Endodermal cell (in vitro differentiated cells): ENCODE measurements at places on chromosomes 16 and 17. TPM values are rescaled to one million over a fixed set of nuclear protein-coding genes. Genes with fewer than 3 reads are reported as not detected.

DNA sequence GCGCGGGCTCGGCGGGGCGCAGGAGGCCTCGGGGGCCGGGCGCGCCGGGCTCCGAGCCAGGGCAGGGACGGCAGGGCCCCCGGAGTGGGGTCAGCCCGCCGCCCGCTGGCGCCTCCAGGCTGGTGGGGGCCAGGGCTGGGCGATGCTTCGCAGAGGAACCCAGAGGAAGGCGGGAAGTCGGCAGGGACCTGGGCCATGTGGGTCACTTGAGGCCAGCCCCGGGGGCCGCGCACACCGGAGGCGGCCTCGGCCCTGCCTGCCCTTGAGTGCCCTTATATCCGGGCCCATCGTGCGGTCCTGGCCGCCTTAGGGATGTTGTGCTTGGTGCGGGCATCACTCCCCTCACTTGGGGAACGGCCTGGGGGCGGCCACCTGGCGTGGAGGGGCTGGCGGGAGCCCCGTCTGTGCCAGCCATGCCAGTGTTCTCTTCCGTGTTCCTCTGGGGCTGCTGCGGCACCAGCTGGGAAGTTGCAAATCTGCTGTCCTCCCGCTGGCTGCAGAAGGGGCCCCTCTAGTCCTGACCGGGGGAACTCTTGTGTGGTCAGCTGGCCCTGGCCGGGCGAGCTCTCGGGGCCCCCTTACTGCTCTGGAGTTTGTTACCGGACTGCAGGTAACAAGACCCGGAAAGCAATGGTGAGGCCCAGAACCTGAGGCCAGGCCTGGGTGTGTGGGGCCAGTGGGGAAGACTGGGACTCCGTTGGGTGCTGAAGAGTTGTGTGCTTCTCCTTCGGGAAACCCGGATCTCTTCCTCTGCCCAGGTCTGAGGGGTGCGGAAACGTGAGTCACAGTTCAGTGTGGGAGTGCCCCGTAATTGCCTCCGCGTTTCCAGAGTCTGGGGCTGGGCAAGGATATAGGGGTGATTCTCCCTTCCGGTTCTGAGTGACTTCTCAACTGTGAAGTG, 849 bp downstream of the CAPN15 start:
- peak; percentile 68 for DNase-seq

- peak; percentile 94 for DNase-seq
Observed at GRCh38 chr17:7308625-7309433, 1.4 kb downstream of the EIF5A start.

DNA sequence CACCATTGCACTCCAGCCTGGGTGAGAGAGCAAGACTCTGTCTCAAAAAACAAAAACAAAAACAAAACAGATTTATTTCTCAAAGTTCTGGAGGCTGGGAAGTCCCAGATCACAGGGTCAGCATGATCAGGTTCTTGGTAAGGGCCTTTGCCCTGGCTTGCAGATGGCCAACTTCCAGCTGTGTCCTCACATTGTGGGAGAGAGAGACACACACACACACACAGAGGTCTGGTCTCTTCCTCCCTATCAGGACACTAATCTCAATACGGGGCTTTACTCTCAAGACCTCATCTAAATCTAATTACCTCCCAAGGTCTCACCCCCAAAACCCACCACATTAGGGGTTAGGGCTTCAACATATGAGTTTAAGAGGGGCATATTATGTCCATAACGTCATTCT, 26.4 kb upstream of the TAOK1 start:
- no peak for DNase-seq

GRCh38 chr16:89867918-89868317, 5.5 kb upstream of the TCF25 start:
- no peak for DNase-seq

GRCh38 chr17:48478224-48479013, 48.4 kb upstream of the SKAP1 start:
- no peak for DNase-seq

DNA sequence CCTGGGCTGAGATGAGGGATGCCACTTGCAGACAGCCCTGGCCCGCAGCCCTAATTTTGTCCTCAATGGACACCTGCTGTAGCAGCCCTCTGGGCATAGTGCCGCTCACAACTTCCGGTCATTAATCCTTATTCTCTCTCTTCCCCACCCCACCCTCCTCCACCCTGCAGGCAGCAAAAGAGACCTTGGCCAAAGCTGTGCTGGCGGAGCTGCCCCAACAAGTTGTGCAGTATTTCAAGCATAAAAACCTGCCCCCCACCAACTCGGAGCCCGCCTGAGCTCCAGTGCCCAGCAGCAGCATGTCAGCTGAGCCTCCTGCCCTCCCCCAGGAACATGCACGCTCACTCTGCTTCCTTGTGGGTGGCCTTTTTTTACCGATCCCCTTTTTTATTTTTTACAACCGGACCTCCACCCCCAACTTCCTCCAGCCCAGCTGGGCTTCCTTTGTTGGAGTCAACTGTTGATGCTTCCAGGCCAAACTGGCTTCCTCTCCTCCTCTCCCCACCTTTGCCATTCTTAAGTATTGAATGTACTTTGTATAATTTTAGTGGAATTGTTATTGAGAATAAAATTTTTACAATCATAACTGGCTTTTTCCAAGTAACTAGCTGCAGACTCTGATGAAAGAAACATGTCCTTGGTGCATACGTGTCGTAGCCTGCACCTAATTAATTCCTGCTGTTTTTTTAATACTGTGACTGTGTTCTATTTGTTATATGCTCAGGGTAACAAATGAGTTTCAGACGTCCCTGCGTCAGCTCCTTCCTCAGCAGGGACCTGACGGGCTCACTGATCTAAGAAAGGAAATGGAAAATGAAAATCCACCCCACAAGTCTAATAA, 38.2 kb downstream of the PSME3IP1 start:
- peak; percentile 46 for DNase-seq

GRCh38 chr17:79114458-79115301, 40.1 kb downstream of the ENGASE start:
- peak; percentile 74 for DNase-seq

GRCh38 chr16:50494501-50495491, 53.4 kb upstream of the NKD1 start:
- no peak for DNase-seq

- DNase-seq = no peak
Observed at GRCh38 chr16:75229172-75230031, 10.6 kb downstream of the CTRB1 start.

Gene KRT20
- not detected in 3 replicates for total RNA-seq

Gene CCDC78
- 8.1 and 8.5 TPM in 2 replicates for total RNA-seq

Gene TBC1D26
- 2.0 and 3.4 TPM in 2 replicates for total RNA-seq
